Airway epithelial cell (primary cell): ENCODE measurements at places on chromosomes 4 and X. TPM values are rescaled to one million over a fixed set of nuclear protein-coding genes. Genes with fewer than 3 reads are reported as not detected.

The PNMA6A gene
- 0.35 TPM in 1 of 2 replicates, not detected in the other for total RNA-seq

The ARR3 gene
- total RNA-seq = not detected in 2 replicates

The CFP gene
- total RNA-seq = 0.21 TPM in 1 of 2 replicates, not detected in the other

The AKAP14 gene
- not detected in 2 replicates for total RNA-seq

The UGT8 gene
- total RNA-seq = 1.2 and 2.2 TPM in 2 replicates

The ADGRL3 gene
- 0.19 and 0.21 TPM in 2 replicates for total RNA-seq

The SH3TC1 gene
- 36.3 and 37.0 TPM in 2 replicates for total RNA-seq

The GATA1 gene
- not detected in 2 replicates for total RNA-seq
